Activated T-helper 1 cell treated with anti-CD3 and anti-CD28 coated beads, Interleukin-2, amount 50 U/mL, for 16 hours (primary cell): ENCODE measurements at places on chromosomes 13 and 19.

- DNase-seq: no peak
Measured at GRCh38 chr19:1451916-1452801, 2.2 kb downstream of the APC2 start.

- DNase-seq: no peak
Measured at GRCh38 chr19:49324801-49325576, at the start of gene SLC6A16. SLC6A16 (minus strand) TSS chr19:49325191; CDS start chr19:49311347, 13,844 bp downstream.

DNA sequence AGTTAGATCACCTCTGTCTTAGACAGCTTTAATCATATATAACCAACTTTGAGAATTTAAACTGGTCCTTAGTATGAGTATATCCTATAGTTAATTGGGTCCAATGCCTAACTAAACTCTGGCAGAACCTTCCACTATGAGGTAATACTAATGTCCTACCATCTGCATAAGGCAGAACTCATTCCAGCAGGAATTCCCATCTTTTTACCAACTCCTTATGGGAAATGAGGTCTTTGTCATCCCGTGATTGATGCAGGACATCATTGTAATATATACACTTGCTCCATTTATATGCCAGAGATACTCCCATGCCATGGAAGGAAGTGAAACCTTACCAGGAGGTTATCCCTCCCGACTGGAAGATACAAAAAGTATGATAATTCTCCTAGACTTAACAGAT, 2.8 kb downstream of the KCTD4 start:
- no peak for DNase-seq

DNA sequence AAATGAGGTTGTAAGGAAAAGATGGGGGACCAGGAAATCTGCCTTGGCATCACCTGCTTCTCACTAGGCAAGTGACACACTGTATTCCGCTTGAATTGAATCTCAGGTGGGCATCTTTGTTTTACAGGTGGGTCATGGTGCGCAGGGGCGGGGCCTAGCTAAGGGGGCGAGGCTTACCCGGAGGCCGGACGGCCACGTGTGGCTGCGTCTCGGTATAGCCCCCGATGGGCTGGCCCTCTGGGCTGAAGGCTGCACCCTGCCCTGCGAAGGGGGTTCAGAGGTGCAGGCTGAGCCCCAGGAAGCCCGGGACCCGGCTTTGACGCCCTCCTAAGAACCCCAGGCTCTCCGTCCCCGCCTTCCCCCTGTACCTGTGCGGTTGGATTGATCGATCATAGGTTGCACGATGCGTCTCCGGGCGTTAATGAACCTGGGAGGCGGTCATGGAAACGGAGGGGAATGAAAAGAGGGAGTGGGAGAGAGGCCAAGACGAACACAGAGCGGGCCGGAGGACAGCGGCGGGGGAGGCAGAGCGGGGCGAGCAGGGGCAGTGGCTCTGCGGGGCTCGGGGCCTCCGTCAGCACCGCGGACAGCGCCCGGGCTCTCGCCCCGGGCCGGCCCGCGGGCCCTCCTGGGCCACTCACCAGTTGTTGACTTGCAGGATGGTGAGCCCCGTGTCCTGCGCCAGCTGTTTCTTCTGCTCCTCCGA, 12.5 kb downstream of the MEIS3 start:
- no peak for DNase-seq

- no peak for DNase-seq
Measured at GRCh38 chr19:7242601-7243258, 51.5 kb downstream of the INSR start.

DNA sequence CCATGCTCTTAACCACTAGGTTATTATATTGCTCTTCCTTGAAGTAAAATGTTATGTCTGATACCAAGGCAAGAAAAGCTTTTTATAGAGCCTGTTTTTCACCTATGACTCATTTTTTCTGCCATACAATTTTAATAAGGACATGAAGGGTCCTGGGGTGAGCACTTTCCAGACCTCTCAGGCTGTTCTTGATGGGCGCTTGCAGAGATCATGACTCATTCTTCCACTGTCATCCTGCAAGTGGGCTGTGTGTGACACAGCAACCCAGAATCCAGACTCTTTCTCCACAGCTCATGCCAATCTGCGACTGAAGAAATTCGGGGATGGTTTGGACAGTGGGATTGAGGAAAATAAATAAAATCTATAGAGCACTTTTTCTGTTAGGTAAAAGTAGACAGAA, 506.7 kb upstream of the NBEA start:
- DNase-seq: no peak

- DNase-seq: no peak
Measured at GRCh38 chr19:49592486-49593232, 1.7 kb downstream of the PRR12 start.

GRCh38 chr13:77827332-77827731, 91.3 kb downstream of the EDNRB start:
- DNase-seq: no peak

- DNase-seq: no peak
Measured at GRCh38 chr19:18591735-18592385, 3.3 kb downstream of the REX1BD start.

DNA sequence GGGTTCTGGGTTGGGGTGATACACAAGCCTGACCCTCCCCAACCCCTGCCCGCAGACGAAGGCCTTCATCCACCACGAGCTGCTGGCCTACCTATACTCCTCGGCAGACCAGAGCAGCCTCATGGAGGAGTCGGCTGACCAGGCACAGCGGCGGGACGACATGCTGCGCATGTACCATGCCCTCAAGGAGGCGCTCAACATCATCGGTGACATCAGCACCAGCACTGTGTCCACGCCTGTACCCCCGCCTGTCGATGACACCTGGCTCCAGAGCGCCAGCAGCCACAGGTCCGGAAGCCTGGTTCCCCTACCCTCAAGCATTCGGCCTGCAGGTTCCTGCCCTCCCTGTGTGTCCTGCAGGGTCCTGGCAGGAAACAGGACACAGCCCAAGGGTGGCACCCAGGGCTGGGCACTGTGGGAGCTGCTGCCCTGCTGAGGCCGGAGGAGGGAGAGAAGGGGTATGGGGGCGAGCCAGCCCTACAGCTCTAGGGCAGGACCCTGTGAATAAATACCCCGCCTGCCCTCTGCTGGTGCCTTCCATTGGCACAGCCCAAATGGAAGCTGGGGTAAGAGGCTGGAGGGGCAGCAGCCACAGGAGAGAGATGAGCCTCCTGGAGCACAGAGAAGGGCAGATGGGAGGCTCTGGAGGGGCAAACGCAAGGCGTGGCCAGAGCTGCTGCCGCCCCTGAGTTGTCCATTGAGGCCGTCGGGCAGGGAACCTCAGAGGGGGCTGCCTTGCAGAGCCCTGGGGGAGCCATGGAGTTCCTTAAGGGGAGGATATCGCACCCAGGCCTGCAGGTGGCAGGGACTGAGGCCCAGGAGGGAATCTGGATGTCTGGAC, 6.8 kb downstream of the TMED1 start:
- no peak for DNase-seq

DNA sequence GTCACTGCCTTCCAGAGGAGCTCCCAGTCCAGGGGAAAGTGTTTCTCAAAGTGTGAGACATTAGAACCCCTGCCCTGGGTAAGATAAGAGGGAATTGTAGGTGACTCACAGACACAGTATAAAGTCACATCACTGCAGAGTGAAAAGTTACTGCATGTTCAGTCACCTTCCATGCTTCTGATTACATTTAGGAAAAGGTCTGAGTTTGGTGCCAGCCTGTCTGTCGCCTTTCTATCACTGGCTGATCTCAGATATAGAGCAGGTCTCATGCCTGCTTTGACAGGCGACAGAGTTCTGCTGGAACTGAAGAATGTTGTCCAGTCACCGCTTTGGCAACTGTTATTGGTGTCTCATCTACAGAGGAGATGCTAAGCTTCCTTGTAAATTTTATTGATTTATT, 1078.6 kb downstream of the UQCRFS1 start:
- DNase-seq: no peak

- no peak for DNase-seq
Measured at GRCh38 chr19:51884713-51885112, 3.0 kb downstream of the ZNF577 start.

- no peak for DNase-seq
Measured at GRCh38 chr13:46114613-46115012, 9.8 kb upstream of the CPB2 start.

DNA sequence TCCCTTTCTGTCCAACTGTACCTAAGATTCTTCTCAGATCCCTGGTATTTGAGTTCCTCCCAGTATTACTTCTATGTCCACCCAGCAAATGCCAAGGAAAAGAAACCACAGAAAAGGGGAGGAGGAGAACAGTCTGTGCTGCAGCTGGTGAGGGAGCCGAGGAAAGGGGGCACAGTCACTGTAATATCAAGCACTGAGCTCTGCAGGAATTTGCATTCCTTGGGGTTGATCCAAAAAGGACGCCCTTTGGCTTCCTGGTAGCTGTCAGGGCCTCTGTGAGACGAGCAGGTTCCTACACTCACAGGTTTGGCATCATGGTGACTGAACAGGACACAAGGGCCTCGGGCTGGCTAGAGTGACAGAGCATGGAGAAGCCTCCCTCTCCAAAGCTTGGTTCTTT, 273.4 kb downstream of the NHLRC3 start:
- no peak for DNase-seq

GRCh38 chr13:39364947-39365468, 238.0 kb downstream of the LHFPL6 start:
- DNase-seq: no peak

DNA sequence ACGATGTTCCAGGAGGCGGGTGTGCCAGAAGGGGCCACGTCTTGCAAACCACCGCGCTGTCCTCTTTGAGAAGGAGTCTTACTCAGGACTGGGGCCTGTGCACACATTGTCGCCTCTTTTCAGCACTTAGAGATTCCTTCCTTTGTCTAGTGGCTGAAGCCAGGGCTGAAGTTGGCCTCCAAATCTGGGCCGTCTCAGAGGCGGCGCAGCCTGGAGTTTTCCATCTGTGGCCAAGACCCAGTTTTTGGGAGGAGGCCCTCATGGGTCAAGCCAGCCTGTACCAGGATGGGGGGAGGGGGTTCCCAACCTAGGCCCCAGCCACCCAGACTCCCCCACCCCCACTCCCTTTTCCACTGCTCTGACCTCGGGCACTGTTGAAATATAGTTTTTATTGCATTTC, 11.8 kb downstream of the ANO8 start:
- DNase-seq: no peak

DNA sequence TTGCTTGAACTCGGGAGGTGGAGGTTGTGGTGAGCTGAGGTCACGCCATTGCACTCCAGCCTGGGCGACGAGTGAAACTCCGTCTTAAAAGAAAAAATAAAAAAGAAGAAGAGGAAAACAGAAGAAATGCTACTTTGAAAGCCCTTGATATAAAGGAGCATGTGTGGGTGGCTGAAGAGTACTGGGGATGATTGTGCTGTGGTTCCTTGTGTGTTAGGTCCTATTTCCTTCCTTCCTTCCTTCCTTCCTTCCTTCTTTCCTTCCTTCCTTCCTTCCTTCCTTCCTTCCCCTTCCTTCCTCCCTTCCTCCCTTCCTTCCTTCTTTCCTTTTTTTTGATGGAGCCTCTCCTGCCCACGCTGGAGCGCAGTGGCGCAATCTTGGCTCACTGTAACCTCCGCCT, 14.3 kb downstream of the WDR88 start:
- no peak for DNase-seq

DNA sequence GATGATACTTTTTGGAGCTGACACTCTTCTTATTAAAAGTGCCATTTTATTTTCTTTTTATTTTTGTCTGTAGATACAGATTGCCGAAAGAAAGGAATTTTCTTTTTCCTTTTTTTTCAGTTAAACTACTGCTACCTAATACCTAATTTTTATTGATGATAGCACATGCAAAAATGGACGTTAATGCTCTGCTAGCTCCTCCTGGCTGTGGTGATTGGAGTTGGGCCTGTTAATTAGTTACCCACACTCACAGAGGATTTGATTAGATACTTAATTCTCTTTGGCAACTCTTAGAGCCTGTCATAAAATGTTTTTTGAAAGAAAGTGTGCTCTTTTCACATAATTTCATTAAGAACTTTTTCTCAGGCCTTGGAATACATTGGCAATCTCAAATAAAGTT, 366.8 kb downstream of the DCT start:
- no peak for DNase-seq

DNA sequence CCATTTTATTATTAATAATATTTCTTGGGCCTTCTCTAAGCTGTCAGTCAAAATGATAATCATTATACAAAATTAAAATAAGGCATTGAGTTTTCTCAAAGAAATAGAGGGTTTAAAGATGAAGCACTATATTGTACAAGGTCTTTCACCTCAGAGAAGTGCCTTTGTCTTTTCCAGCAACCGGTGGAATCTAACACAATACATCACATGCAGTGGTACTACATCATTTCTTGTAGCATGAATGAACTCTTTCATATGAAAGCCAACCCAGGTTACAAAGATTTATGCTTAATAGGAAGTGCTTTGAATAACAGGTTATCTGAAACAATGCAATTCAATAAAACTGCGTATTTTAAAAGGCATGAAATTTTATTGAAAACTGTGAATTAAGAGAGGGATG, 1620.8 kb downstream of the PCDH9 start:
- DNase-seq: no peak

- DNase-seq: no peak
Measured at GRCh38 chr19:16226878-16227836, 29.4 kb downstream of the AP1M1 start.

DNA sequence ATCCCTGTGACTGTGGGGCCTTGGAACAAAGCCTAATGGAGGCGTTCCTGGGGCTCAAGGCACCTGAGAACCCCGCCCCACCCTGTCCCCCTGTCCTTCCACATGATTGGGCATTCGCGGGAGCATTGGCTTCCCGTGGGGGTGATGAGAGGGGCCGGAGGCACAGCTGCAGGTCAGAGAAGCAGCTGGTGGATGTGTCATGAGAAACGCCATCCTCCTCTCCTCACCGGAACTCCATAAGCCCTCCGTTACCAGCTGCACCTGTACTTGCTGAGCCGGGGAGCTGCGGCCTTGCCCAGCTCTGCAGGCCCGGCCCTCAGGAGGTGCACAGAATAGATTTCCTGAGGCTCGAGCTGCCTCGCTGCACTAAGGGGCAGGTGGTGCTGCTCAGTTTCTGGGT, 42.0 kb downstream of the CAPN12 start:
- DNase-seq: no peak

DNA sequence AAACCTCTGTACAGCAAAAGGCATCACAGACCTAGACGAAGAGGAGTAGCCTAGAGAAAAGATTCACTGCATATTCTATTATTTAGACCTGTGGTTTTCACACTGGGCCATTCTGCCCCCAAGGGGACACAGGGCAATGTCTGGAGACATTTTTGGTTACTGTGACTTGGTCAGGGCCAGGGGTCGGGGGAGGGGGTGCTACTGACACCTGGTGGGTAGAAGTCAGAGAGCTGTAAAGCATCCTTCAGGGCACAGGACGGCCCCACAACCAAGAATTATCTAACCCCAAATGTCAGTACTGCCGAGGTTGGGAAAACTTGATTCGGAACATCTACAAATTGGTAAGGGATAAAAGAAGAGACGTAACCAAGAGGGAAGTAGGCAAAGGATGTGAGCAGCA, 11.3 kb downstream of the ELAVL1 start:
- no peak for DNase-seq

- DNase-seq: no peak
Measured at GRCh38 chr13:33006638-33007037, 9.6 kb upstream of the KL start.

- no peak for DNase-seq
Measured at GRCh38 chr13:98544104-98544710, 32.7 kb downstream of the STK24 start.

GRCh38 chr19:53915000-53915399, 5.9 kb downstream of the CACNG7 start:
- DNase-seq: no peak
